ENCODE measurements at places on chromosomes 1 and 21.

DNA sequence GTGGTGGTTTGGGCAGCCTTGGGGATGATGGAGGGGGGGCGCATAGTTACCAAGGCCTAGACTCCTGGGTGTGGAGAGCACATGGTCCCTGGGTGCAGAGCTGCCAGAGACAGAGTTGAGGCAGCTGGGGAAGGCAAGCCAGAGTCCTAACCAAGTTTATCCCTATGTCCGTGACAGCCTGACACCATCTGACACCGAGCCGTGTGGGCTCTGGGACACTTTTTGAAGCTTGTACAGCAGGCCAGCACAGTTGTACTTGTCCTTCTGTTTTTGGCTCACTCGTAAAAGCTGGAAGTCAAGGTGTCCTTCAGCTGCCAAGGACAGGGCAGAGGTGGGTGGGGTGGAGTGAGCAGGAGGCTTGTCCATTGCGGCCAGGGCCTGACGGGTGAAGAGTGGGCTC is 28.5 kb downstream of the SLC26A9 start:
- H3K4me1 ChIP-seq, result no peaks in the 10 kb centered on the region
- H3K27ac ChIP-seq, result peak overlapping the region; percentile 63
- peaks cover 13% of the 10 kb centered on the region for H3K27me3 ChIP-seq

DNA sequence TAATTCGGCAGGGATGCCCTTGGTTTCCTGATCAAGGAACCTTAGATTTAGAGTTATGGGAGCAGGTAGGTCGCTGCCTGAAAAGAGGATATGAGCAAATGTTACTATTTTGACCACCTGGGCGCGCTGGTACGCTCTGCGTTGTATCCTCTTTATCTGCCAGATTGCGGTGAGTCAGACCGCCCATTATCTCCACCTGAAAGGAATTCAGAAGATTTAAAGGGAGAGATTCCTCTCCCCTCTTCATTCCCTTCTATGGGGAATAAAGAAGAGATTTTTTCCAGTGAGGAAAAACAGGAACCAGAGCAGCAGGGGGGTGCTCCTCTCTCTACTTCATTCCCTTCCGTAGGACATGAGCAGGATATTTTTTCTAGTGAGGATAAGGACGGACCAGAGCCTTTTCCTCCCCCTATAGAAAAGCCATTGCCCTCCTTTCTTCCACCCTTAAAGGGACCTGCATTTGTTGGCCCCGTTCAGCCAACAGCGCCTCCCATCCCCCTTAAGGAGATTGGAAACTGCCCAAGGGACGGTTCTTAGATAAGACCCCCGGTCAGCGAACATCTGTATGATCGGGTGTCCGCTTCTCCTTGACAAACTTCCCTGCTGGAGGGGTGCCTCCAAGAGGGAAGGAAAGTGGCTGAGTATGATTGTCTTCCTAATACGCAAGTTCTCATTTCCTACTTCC is 34.1 kb downstream of the CLCA1 start:
- H3K27ac ChIP-seq, result no peak overlapping the region
- peak overlapping the region; percentile 74 for H3K4me3 ChIP-seq
- peaks cover 7% of the 10 kb centered on the region for H3K4me1 ChIP-seq
- H3K27me3 ChIP-seq, result peaks cover 26% of the 10 kb centered on the region
- no peaks in the 10 kb centered on the region for H3K36me3 ChIP-seq
- DNase-seq, result no peak

DNA sequence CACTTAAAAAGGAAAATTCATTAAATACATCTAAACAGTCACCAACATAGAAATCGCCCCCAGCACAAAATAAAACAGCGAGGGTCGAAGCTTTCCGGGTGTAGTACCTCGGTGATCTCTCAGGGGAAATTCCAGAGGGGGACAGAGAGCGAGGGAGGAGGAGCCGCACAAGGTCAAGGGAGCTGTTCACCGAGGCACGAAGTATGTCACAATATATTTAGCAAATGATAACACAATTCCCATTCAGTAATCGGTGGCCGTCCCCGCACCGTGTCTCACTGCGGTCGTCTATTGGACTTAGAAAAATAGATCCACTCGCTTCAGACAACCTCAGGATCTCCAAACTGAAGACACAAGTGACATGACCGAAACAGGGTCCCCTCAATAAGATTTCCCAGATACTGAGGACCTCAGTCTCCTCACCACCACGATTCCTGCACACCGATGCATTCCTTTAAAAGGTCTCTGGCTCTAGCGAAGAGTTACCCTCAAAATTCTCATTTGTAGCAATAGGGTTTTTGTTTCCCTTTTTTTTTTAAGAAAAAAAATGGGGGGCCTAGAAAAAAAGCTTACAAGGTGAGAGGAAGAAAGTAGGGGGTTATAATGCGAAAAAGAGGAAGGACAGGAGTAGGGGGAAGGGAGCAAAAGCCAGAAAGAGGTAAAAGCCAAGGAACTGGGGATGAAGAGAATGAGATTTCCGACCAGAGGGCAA is 1.1 kb downstream of the LPGAT1 start:
- no peaks in the 10 kb centered on the region for H3K27me3 ChIP-seq
- peak overlapping the region; percentile 93 for H3K4me3 ChIP-seq
- peak overlapping the region; percentile 99 for H3K27ac ChIP-seq
- H3K4me1 ChIP-seq, result peaks cover 50% of the 10 kb centered on the region
- peaks cover 9% of the 10 kb centered on the region for H3K36me3 ChIP-seq

DNA sequence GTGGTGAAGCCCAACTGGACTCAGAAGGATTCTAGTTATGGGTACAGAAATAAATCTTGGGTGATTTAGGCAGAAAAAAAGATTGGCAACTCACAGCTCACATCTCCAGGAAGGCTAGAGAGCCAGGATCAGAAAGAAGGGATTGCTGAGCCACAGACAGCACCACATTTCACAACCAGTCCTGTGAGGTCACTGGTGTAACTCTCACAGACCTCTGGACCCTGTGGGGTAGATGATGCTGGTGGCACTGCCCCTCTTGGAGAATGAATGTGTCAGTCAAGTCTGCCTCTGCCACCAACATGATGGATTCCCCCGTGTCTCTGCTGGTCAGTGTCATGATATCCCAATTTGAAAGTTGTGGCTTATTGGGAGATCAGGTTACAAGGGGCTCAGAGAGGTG is 70.9 kb upstream of the HMCN1 start:
- H3K4me3 ChIP-seq, result no peak overlapping the region
- no peak for DNase-seq
- H3K27me3 ChIP-seq, result no peaks in the 10 kb centered on the region
- H3K4me1 ChIP-seq, result no peaks in the 10 kb centered on the region

- DNase-seq, result no peak
- peaks cover 25% of the 10 kb centered on the region for H3K36me3 ChIP-seq
- H3K27ac ChIP-seq, result peak overlapping the region; percentile 49
- peaks cover 20% of the 10 kb centered on the region for H3K4me1 ChIP-seq
- H3K27me3 ChIP-seq, result peaks cover 100% of the 10 kb centered on the region
These were observed 208 bp upstream of the BARHL2 start for GRCh38 chr1:90717356-90717664.

GRCh38 chr1:67916140-67916886 is 83.0 kb upstream of the GNG12 start:
- no peaks in the 10 kb centered on the region for H3K36me3 ChIP-seq
- no peak overlapping the region for H3K4me3 ChIP-seq
- no peaks in the 10 kb centered on the region for H3K4me1 ChIP-seq
- no peak for DNase-seq

- peak overlapping the region; percentile 79 for H3K4me3 ChIP-seq
- H3K27ac ChIP-seq, result no peak overlapping the region
- H3K4me1 ChIP-seq, result peaks cover 27% of the 10 kb centered on the region
- DNase-seq, result no peak
- no peaks in the 10 kb centered on the region for H3K27me3 ChIP-seq
- H3K36me3 ChIP-seq, result peaks cover 3% of the 10 kb centered on the region
These were observed 1.1 kb upstream of the POMGNT1 start for GRCh38 chr1:46199233-46199749.

- H3K27ac ChIP-seq, result no peak within 1 kb of the TSS
- H3K4me1 ChIP-seq, result peaks cover 5% of the 10 kb centered on the region
- H3K27me3 ChIP-seq, result peaks cover 6% of the 10 kb centered on the region
- H3K36me3 ChIP-seq, result peaks cover 4% of the 10 kb centered on the region
These were observed at the start of gene KCNE1 for GRCh38 chr21:34511787-34512455. Gene KCNE1 (minus strand): TSS chr21:34512210. CDS start chr21:34449634, 62,576 bp downstream.

- H3K27ac ChIP-seq, result no peak overlapping the region
- H3K4me1 ChIP-seq, result no peaks in the 10 kb centered on the region
- H3K4me3 ChIP-seq, result no peak overlapping the region
- H3K27me3 ChIP-seq, result peaks cover 70% of the 10 kb centered on the region
- DNase-seq, result no peak
These were observed 50.8 kb downstream of the CAPN9 start for GRCh38 chr1:230797942-230798365.

GRCh38 chr1:60904099-60904851 is 178.1 kb upstream of the NFIA start:
- H3K4me3 ChIP-seq, result no peak overlapping the region
- H3K27me3 ChIP-seq, result no peaks in the 10 kb centered on the region
- no peak overlapping the region for H3K27ac ChIP-seq
- H3K4me1 ChIP-seq, result no peaks in the 10 kb centered on the region

GRCh38 chr1:76240316-76240715 is 165.8 kb downstream of the ST6GALNAC3 start:
- no peak overlapping the region for H3K4me3 ChIP-seq
- DNase-seq, result no peak
- no peaks in the 10 kb centered on the region for H3K27me3 ChIP-seq
- H3K4me1 ChIP-seq, result no peaks in the 10 kb centered on the region
- no peaks in the 10 kb centered on the region for H3K36me3 ChIP-seq
- H3K27ac ChIP-seq, result no peak overlapping the region

DNA sequence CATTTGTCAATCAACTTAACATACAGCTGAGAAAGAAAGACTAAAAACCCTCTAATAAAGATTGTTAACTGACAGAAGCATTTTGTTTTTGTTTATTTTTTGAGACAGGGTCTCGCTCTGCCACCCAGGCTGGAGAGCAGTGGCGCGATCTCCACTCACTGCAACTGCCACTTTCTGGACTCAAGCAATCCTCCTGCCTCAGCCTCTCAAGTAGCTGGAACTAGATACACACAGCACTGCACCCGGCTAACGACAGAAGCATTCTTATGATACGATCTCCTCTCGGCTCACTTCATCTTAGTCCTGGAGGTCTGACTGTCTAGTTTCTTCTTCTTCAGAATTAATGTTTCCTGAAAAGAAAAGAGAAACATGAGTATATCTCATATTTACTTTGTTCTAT is 23.5 kb downstream of the RSPH1 start:
- H3K4me1 ChIP-seq, result no peaks in the 10 kb centered on the region
- no peak overlapping the region for H3K4me3 ChIP-seq
- DNase-seq, result no peak
- no peak overlapping the region for H3K27ac ChIP-seq

DNA sequence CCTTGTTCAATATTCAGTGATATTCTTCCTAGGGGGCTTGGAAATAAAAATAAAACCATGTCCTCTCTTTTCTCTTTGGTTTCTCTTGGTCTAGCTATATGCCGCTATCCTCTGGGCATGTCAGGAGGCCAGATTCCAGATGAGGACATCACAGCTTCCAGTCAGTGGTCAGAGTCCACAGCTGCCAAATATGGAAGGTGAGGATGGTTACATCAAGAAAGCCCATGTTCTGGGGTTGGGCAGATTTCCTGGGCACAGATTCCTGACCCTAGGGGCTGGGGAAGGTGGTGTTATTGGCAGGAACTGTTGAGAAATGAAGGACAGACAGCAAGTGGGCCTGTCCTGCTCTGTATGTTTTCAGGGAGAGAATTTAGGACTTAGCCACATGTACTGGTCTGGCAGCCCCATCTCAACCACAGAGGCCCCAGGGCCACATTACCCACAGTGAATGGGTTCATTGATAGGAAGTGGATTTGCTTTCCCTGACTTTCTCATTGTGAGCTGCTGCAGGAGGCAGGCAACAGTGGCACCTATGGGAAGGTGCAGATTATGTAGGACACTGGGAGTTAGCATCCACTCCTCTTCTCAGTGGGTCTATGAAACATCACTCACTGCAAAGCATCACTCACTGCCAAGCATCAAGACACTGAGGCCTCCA is 37.4 kb upstream of the HSD17B7 start:
- H3K4me1 ChIP-seq, result no peaks in the 10 kb centered on the region
- peaks cover 19% of the 10 kb centered on the region for H3K27me3 ChIP-seq
- H3K4me3 ChIP-seq, result no peak overlapping the region

DNA sequence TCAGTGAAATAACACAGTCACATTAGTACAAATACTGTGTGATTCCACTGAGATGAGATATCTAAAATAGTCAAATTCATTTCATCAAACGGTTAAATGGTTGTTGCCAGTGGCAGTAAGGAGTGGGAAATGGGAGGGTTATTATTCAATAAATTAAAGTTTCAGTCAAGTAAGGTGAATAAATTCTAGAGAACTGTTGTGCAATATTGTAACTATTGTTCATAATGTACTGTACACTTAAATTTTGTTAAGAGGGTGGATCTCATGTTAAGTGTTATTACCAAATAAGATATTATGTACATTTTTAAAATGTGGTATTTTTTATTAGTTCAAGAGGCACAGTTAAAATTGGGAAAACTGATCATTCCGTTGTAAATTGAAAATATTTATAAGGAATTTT is 463.3 kb upstream of the BRINP3 start:
- no peaks in the 10 kb centered on the region for H3K27me3 ChIP-seq
- H3K36me3 ChIP-seq, result peaks cover 2% of the 10 kb centered on the region
- H3K27ac ChIP-seq, result no peak overlapping the region
- DNase-seq, result no peak

GRCh38 chr1:204863024-204863423 is 7.6 kb upstream of the NFASC start:
- no peak overlapping the region for H3K4me3 ChIP-seq
- H3K27ac ChIP-seq, result no peak overlapping the region
- H3K27me3 ChIP-seq, result peaks cover 56% of the 10 kb centered on the region
- no peaks in the 10 kb centered on the region for H3K4me1 ChIP-seq
- DNase-seq, result no peak

DNA sequence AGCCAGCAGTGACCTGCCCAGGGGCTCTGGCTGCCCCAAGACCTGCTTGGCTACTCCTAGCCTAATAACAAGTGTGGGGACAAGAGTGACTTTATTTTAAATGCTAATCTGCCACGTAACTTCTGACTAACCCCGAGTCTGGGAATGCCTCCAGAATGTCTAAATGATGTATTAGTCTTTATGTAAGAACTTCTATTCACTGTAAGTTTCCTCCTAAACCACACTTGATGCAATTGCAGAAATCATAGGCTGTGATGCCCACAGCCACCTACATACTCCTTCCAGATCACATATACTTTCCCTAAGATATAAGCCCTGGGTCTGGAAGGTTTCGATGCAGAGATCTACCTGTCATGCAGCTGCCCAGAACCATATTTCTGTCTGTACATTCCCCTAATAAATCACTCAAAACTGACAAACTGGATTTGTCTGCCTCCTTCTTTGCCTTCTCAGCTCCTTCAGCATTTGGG is 5.9 kb upstream of the VPS45 start:
- no peak overlapping the region for H3K4me3 ChIP-seq
- H3K36me3 ChIP-seq, result no peaks in the 10 kb centered on the region
- no peak overlapping the region for H3K27ac ChIP-seq
- H3K4me1 ChIP-seq, result peaks cover 2% of the 10 kb centered on the region
- DNase-seq, result no peak

DNA sequence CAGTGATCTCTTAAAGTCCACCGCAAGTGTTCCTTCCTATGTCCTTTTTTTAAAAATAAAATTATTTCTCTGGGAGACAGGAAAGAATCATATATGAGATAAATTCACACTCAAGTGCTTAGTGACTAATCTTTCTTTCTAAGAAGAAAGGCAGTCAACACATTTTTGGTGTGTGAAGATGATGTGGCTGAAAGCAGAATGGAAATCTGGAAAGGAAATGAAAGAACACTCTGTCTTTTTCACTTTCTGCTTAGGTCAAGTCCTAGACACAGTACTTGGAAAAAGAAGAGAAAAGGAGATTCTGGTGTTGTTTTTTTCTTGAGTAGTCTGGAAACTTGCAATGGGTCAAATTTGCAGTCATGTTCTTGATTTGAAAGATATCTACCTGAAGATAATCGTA is 45.5 kb upstream of the PRRX1 start:
- no peak overlapping the region for H3K27ac ChIP-seq
- H3K4me1 ChIP-seq, result no peaks in the 10 kb centered on the region
- H3K36me3 ChIP-seq, result no peaks in the 10 kb centered on the region

Data from central memory CD8-positive, alpha-beta T cell (primary cell).